GM10248 (cell line): ENCODE measurements at places on chromosomes 12 and 14.

DNA sequence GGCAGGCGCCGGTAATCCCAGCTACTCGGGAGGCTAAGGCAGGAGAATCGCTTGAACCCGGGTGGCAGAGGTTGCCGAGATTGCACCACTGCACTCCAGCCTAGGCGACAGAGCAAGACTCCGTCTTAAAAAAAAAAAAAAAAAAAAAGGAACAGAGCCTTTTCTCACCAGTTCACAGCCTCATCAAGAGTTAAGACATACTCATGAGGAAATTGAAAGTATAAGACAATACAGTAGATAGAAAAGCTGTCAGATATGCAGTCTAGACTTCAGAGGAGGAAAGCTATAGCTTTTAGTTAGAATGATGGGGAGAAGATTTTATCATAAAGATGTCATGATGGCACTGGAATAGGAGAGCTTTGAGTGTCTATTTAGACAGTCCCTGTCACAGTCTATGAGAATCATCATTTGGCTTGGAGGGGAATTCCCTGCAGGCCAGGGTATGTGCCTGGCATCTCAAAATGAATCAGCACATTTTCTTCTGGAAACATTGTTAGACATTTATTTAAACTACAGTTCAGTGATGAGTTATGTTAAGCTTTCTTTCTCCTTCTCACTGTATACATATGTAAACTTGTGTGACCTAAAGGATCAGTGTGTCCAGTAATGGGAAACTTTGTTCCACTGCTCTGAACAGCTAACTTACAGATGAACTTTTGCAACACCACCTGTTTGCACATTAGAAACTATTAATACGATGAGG, 2.9 kb upstream of the RAB35 start:
- DNase-seq = peak; percentile 56

GRCh38 chr12:50322206-50322605, 38.9 kb upstream of the LIMA1 start:
- no peak for DNase-seq

GRCh38 chr12:47775100-47775911, 2.3 kb downstream of the SLC48A1 start:
- no peak for DNase-seq

DNA sequence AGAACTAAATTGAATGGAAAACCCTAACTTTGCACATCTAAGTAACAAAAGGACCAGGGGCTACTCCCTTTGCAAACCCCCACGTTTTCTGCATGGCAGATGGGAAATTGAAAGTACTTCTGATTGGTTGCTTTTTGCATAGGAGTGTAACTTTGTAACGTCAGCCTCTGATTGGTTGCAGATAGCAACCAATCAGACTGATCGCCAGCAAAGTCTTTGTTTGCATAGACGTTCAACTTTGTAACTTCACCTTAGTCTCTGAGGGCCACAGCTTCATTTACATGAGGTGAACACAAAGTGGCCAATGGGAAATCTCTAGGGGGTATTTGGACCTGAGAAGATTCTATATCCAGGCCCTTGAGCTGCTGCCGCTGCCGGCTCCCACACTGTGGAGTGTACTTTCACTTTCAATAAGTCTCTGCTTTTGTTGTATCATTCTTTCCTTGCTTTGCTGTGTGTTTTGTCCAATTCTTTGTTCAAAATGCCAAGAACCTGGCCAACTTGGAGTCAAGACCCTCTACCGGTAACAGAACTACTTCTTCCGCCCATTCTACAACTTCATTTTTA, 102.5 kb upstream of the PRICKLE1 start:
- no peak for DNase-seq

- DNase-seq = no peak
Observed at GRCh38 chr12:120890963-120891362, 13.2 kb downstream of the SPPL3 start.

GRCh38 chr12:132568826-132569480, 41.4 kb downstream of the LRCOL1 start:
- DNase-seq = no peak
